ENCODE measurements at places on chromosomes 11 and 22. TPM values are rescaled to one million over a fixed set of nuclear protein-coding genes. Genes with fewer than 3 reads are reported as not detected.

- no peak for DNase-seq
Observed at GRCh38 chr11:8168485-8169257, at the start of gene RIC3. RIC3 (minus strand) TSS chr11:8169025; CDS start chr11:8168989, 36 bp downstream.

- DNase-seq: no peak
Observed at GRCh38 chr22:19626042-19626587, 88.2 kb upstream of the SEPTIN5 start.

- no peak for DNase-seq
Observed at GRCh38 chr22:49192180-49192856, 635.4 kb downstream of the BRD1 start.

DNA sequence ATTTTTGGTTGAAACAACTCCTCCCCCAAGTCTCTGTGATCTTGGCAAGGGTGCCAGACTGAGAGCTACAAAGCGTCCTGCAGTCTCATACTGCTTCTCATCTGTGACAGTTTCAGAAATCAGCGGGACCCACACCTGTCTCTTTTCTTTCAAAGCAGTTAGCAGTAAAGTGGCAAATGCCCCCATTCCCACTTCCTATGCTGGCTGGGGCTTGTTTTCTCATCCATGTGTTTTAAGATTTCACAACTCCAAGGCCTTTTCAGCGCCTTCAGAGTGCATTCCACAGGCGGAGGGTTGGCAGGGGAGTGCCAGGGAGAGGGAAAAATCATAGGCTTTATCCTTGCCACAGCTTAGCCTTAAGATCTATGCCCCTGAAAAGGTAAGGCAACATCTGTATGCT, 493.5 kb downstream of the OPCML start:
- DNase-seq: no peak

DNA sequence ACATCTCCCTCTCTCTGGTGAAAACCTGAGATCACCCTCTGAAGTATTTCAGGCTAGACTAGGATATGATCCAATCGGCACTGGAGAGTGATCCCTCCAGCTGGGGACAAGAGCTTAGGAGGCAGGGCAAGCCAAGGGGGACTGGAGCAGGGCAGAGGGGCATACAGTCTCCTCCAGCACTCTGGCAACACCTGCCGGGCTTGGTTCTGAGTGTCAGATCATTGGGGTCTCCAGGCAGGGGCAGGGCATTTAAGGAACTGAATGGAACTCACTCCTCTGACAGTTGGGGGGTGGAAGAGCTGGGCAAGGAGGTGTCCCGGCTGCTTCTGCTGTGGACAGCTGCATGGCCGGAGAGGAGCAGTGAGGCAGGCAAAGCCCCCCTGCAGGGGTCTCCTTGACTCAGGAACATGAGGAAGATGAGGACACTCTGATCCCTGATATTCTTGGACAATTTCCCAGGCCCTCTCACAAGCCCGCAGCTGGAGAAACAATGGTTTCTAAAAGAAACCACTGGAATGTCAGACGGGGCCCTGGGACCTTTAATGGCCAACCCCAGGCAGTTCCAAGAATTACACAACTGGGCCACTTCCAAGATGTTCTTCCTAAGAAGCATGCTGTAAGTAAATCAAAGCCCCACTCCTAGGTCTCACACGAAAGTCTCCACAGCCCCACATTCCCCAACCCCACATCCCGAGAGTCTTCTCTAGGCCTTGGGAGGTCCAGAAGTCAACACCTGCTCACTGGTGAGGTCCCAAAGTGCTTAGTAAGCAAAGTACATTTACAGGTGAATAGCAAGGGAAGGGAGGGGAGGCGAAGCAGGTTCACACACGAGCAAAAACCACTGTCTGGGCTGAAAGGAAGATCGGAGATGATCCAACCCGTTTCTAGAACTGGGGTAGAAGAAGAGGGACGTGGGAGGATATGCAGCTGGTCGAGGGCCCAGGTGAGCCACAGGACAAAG, 1.2 kb upstream of the CCDC86 start:
- DNase-seq: no peak

DNA sequence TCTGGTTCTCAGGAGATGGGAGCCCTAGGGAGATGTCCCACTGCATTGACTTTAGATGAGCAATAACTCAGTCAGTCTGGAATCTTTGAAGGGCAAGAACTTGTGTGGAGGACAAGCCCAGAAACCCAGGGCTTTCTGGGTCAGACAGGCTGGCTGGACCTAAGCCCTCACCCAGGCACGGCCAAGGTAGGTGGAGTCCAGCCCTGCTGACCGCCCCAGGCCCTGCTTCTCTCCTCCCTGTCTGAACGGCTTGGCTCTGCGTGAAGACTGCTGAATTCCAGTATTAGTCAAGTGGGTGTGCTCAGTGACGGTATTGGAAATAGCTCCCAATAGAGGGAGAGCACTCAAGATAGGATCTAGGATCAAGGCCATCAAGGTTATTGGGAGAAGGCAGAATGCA, 6.1 kb downstream of the CXCR5 start:
- no peak for DNase-seq

The C22orf15 gene
- total RNA-seq: not detected

- no peak for DNase-seq
Observed at GRCh38 chr11:35688023-35688422, 25.4 kb downstream of the TRIM44 start.

The NPAS4 gene
- total RNA-seq: not detected

- DNase-seq: no peak
Observed at GRCh38 chr11:129075757-129076156, 116.4 kb downstream of the ARHGAP32 start.

GRCh38 chr11:113188371-113188834, 126.0 kb upstream of the TTC12 start:
- DNase-seq: peak; percentile 36

- no peak for DNase-seq
Observed at GRCh38 chr11:134654161-134654915, 242.3 kb upstream of the B3GAT1 start.
